ENCODE measurements at places on chromosomes 7 and 10.

- no peak for DNase-seq
These were observed 6.3 kb upstream of the SNX13 start for GRCh38 chr7:17946591-17946990.

DNA sequence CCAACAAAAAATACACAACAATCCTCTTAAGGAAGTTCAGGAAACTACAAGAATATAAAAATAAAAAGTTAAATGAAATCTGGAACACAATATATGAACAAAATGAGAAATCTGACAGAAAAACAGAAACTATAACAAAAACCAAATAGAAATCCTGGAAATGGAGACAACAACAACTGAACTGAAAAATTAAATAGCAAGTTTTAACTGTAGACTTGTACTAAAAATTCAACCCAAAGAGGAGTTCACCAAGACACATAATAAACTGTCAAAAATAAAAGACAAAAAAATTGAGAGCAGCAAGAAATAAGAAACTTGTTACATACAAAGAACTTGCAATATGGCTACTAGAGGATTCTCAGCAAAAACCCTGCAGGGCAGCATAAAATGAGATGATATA lies 45.1 kb downstream of the HBP1 start:
- DNase-seq, result no peak

DNA sequence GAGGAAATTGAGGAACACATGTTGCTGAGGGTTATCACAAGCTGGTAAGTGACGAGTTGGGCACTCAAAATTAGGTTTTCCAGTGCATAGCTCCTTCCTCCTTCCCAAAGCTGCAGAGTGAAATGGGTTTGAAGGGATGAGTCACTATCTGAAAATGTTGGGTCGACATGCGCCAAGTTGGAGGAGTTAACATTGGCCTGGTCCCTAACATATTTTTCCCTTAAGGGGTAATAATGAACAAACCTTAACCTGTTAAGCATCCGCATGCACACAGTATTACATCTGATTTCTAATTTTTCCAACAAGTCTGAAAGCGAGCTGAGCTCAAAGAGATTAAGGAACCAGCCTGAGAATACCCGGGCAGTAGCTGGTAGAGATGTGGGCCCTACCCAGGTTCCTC lies 20.7 kb upstream of the TECTB start:
- DNase-seq, result no peak

DNA sequence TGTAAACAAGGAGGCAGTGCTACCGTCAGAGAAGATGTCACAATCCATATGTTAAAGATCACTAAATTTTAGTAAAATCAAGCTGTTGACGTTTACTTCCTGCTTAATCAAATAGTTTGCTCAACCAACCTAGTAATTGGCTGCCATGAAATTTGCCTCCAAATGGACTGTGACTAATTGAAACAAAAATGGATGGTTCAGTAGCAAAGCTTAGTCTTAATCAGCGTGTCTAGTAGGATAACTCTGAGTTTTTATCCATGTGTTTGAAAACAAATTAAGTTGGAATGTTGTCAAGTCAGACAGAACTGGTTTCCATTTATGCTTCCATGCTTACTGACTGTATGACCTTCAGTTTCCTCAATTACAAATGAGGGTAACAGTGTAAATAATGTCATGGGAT lies 1456.7 kb upstream of the CELF2 start:
- DNase-seq, result no peak

- DNase-seq, result no peak
These were observed 335.6 kb downstream of the ADK start for GRCh38 chr10:74486659-74487058.

DNA sequence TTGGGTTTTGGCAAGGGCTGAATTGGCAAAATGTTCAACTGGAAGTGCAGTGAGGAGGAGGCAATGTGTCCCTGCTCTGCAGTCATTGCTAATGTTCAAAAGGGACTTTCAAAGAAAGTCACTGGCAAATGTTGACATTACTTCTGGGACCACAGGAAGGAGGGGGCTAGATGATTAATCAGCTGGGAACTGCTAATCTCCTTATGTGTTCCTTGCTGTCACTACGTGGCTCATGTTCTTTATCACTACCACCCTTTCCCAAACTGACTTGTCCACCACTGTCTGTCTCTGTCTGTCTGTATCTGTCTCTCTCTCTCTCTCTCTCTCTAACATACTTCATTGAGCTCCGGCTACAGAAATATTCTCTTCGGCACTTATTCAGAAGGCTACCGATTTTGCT lies 86.9 kb upstream of the MTPN start:
- DNase-seq, result no peak

- DNase-seq, result no peak
These were observed 94.4 kb downstream of the AHR start for GRCh38 chr7:17392846-17393245.
